Fibroblast of lung (primary cell): ENCODE measurements at places on chromosomes 4 and X. TPM values are rescaled to one million over a fixed set of nuclear protein-coding genes. Genes with fewer than 3 reads are reported as not detected.
A peak's percentile ranks its signal among the peaks of the same experiment; 100 is the strongest.

DNA sequence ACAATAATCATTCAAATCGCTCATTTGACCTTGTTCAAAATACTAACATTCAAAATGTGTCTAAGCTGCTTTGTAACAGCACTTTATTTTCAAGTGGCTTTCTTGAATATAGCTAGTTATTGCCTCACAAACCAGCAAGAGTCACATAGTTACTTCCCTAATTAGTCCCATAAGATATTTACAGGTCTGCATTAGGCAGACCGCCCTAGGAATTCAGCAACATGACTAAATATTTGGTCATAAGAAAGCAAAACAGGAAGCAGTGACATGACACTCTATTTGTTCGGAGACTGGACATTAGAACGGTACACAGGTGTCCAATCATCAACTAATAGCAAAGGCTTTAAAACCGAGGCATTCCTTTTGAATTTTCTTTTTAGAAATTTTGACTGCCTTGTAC, 262.0 kb downstream of the COL25A1 start:
- no peak for DNase-seq
- no peak overlapping the region for H3K27ac ChIP-seq
- no peak overlapping the region for H3K4me3 ChIP-seq
- no peaks in the 10 kb centered on the region for H3K36me3 ChIP-seq

GRCh38 chrX:71542411-71542810, 9.5 kb downstream of the OGT start:
- peak; percentile 89 for DNase-seq
- H3K27ac ChIP-seq, result peak overlapping the region; percentile 23
- no peaks in the 10 kb centered on the region for H3K27me3 ChIP-seq
- peaks cover 3% of the 10 kb centered on the region for H3K4me1 ChIP-seq
- H3K36me3 ChIP-seq, result peaks cover 5% of the 10 kb centered on the region
- no peak overlapping the region for H3K4me3 ChIP-seq

DNA sequence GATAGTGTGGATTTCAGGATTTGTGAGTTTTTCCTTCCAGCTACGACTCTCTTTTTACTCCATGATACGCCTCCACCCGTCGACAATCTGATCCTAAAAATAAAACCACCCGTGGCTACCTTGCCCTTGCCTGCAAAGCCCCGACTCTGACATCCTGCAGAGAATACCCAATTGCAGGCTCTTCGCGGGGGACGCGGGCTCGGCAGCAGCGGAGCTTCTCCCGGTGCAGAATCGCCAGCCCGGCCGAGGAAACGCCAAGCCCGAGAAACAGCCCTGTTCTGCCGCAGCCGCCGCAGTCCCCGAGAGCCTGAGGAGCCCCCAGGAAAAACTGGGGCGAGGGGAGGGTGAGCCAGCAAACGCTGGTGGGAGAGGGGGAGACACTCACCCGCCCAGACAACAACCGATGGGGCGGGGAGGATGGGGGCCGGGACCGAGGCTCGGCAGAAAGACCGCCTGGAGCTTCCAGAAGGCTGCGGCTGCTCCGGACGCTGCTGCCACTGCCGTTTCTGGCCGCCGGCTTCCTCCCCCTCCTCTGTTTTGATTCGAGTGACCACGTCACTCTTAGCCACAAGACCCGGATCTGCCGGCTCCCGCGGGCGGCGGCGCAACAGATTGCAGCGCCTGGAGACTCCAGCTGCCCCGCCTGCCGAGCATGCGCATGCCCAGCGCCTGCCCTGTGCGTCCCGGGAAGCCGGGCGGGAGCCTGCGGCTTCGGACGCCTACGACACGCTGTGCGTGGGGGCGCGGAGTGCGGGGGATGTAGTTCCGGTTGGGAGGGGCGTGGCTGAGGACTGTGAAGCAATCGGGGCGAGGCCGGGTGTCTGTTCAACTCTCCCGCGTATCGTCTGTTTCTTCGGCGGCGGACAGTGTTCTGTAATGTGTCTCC, at the start of gene SMIM14:
Gene SMIM14 (minus strand): TSS at position 512 of the 886 bp plus-strand sequence. CDS start 33,720 bp downstream, outside the sequence.
- H3K27me3 ChIP-seq, result no peaks in the 10 kb centered on the region
- H3K4me1 ChIP-seq, result no peaks in the 10 kb centered on the region
- DNase-seq, result peak; percentile 99
- H3K36me3 ChIP-seq, result no peaks in the 10 kb centered on the region
- peak within 1 kb of the TSS; percentile 88 for H3K4me3 ChIP-seq

GRCh38 chr4:5894266-5894665, 1.4 kb upstream of the CRMP1 start:
- H3K36me3 ChIP-seq, result no peaks in the 10 kb centered on the region
- no peak overlapping the region for H3K27ac ChIP-seq
- no peaks in the 10 kb centered on the region for H3K4me1 ChIP-seq
- no peak for DNase-seq
- peaks cover 32% of the 10 kb centered on the region for H3K27me3 ChIP-seq

GRCh38 chr4:137509855-137510282, 22.4 kb downstream of the PCDH18 start:
- peak; percentile 68 for DNase-seq
- H3K27me3 ChIP-seq, result no peaks in the 10 kb centered on the region
- H3K36me3 ChIP-seq, result no peaks in the 10 kb centered on the region
- no peak overlapping the region for H3K4me3 ChIP-seq
- peaks cover 4% of the 10 kb centered on the region for H3K4me1 ChIP-seq

DNA sequence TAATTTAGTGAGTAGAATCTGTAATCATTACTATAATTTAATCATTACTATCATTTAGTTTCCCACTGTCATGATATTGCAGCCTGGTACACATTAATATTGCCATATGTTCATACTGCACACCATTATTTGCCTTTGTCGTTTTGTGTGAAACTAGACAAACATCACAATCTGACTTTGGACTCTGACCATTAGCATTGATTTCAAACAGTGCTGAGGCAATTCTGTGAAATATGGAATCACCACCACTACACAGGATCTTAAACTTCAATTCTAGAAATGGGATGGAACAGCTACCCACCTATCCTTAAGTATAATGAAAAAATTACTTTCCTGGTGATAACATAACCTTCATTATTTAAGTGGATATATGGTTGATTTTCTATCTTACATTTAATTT, 98.3 kb downstream of the SORBS2 start:
- no peaks in the 10 kb centered on the region for H3K27me3 ChIP-seq
- H3K36me3 ChIP-seq, result no peaks in the 10 kb centered on the region
- no peak overlapping the region for H3K27ac ChIP-seq

DNA sequence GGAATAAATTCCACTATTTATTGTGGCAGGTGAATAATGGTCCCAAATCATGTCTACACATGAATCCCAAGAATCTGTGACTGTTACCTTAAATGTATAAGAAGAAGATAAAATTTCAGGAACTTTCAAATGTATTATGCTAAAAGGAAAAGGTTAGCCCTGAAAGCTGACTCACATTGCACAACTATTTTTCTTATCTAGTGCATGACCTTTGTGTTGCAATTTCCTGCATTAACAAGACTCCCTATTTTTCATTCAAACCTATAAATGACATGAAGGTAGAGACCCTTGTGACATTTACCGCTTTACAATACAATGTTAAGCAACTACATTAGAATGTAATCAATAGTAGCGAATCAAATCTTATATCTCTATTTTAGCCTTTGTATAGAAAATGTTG, 36.7 kb downstream of the UBQLN2 start:
- no peaks in the 10 kb centered on the region for H3K4me1 ChIP-seq
- no peaks in the 10 kb centered on the region for H3K27me3 ChIP-seq
- DNase-seq, result peak; percentile 5
- H3K27ac ChIP-seq, result no peak overlapping the region
- no peaks in the 10 kb centered on the region for H3K36me3 ChIP-seq
- no peak overlapping the region for H3K4me3 ChIP-seq

GRCh38 chr4:128341634-128342033, 54.0 kb upstream of the PGRMC2 start:
- no peak for DNase-seq
- H3K36me3 ChIP-seq, result no peaks in the 10 kb centered on the region
- no peaks in the 10 kb centered on the region for H3K27me3 ChIP-seq
- peaks cover 6% of the 10 kb centered on the region for H3K4me1 ChIP-seq
- H3K27ac ChIP-seq, result no peak overlapping the region

- no peak overlapping the region for H3K4me3 ChIP-seq
- no peaks in the 10 kb centered on the region for H3K4me1 ChIP-seq
- no peak overlapping the region for H3K27ac ChIP-seq
These were observed 597.6 kb upstream of the MAGEB2 start for GRCh38 chrX:29617725-29618124.

DNA sequence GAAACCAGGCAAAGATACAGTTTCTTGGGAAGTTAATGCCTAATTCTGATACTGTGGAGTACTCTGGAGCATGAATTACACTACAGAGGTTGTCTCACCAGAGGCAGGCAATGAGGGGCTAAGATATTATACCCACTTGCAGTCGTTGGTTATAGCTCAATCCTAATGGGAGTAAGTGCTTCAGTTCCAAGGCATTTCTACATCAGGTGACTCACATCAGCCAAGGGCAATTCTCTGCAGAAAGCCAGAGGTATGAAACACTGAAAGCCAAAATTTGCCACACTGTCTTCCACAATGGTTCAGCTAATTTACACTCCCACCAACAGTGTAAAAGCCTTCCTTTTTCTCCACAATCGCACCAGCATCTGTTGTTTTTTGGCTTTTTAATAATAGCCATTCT, 174.0 kb upstream of the IL15 start:
- no peaks in the 10 kb centered on the region for H3K36me3 ChIP-seq
- no peak overlapping the region for H3K27ac ChIP-seq
- no peak overlapping the region for H3K4me3 ChIP-seq

DNA sequence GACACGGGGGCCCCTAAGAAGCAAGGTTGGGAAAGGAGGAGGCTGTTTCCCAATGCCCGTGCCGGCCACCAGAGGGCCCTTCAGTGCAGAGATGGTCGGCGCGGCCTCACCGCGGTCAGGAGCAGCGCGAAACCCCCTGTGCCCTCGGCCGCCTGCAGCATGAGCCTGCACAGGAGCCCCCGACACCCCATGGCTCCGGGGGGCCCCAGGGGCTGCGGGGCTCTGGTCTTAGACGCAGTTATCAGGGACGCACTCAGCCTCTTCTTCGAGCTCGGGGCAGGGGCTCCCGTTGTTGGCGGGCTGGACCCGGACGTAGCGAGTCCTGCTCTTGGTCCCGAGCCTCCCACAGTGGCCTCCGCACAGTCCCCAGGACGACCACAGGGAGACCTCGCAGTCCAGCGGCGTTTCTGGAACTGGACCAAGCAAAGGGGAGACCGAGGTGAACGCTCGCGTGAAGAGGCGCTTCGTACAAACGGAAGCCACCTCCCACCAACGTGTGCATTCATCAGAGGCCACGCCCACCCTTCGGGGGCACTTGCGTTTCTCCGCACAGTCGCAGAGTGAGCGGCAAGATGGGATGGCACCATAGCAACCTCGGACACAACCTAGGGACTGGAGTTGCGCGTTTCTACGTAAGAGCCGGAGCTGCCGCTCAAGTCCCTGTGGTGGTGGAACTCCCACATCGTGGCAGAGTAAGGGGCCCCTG, 5.0 kb downstream of the SPON2 start:
- H3K27me3 ChIP-seq, result no peaks in the 10 kb centered on the region
- peaks cover 13% of the 10 kb centered on the region for H3K4me1 ChIP-seq
- DNase-seq, result peak; percentile 88
- H3K4me3 ChIP-seq, result peak overlapping the region; percentile 21
- peaks cover 33% of the 10 kb centered on the region for H3K36me3 ChIP-seq

- H3K27me3 ChIP-seq, result no peaks in the 10 kb centered on the region
- H3K4me3 ChIP-seq, result no peak overlapping the region
- H3K36me3 ChIP-seq, result no peaks in the 10 kb centered on the region
- DNase-seq, result no peak
- H3K4me1 ChIP-seq, result no peaks in the 10 kb centered on the region
- H3K27ac ChIP-seq, result no peak overlapping the region
These were observed 59.3 kb downstream of the AFF1 start for GRCh38 chr4:86993909-86994681.

DNA sequence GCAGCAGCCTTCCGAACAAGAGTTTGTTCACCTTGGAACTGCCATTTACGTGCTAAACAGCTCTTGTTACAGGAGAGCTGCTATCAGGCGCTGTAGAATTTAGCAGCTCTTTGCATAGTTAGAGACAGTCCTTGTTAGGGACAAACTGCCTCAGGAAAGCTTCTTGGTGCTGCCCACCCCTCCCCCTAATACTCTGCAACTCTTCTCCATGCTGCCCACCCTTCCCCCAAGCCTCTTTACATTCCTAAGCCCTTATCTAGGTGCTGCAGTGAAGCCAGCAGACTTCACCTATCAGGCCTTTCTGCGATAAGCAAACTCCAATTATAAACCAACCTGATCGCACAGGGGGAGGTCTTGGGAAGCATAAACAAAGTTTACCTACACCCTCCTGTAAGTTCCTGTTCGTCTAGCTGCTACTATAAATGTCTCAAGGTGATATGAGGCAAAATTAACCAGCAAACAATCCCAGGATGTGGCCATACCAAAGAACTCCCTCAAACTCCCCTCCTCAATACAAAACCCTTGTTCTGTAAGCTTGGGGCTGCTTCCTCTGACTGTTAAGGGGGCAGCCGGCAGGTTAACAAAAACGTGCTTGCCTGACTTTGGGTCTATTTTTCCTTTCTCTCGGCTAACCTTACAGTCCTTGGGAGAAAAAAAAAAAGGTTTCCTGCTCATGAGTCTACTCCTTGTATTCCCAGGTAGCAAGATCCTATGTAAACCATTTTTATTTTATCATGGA, 74.0 kb upstream of the GC start:
- DNase-seq, result no peak
- no peaks in the 10 kb centered on the region for H3K27me3 ChIP-seq
- no peaks in the 10 kb centered on the region for H3K4me1 ChIP-seq
- no peak overlapping the region for H3K27ac ChIP-seq
- H3K36me3 ChIP-seq, result no peaks in the 10 kb centered on the region
- H3K4me3 ChIP-seq, result no peak overlapping the region

DNA sequence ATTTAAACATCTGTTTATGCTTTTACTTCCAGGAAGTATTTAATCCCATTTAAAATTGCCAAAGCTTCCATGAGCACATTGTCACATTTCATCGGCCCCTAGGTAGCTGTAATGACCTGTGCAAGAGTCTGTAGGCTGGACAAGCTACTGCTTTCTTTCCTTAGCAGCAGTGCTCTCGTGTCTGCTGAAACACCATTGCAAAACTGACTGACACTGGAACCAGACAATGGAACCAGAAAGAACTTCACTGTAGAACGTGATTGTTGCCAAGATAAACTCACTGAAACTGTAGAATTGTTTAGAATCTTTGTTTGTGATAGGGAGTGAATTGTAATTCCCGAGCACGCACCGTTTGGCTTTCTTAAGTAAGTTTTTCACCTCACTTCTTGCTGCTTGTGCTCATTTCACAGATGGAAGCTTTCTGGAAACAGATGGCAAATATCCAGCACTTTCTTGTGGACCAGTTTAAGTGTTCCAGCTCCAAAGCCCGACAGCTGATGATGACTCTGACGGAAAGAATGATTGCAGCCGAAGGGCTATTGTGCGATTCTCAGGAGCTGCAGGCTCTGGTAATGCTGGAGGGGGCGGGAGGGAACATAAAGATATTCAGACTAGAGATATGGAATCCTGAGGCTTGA, 36.9 kb downstream of the EVC start:
- H3K27me3 ChIP-seq, result no peaks in the 10 kb centered on the region
- H3K4me1 ChIP-seq, result peaks cover 19% of the 10 kb centered on the region
- peak overlapping the region; percentile 62 for H3K27ac ChIP-seq
- DNase-seq, result peak; percentile 95

The CD38 gene
- total RNA-seq, result under 0.01 TPM in 1 of 2 replicates, not detected in the other

The MAGEA4 gene
- not detected in 2 replicates for total RNA-seq

The MAGEB2 gene
- not detected in 2 replicates for total RNA-seq

The ASB12 gene
- not detected in 2 replicates for total RNA-seq

The PPEF2 gene
- not detected in 2 replicates for total RNA-seq

The DMP1 gene
- total RNA-seq, result not detected in 2 replicates
